Osteoblast (primary cell): ENCODE measurements at places on chromosomes 1 and 21. TPM values are rescaled to one million over a fixed set of nuclear protein-coding genes. Genes with fewer than 3 reads are reported as not detected.

- no peaks in the 10 kb centered on the region for H3K4me1 ChIP-seq
- H3K36me3 ChIP-seq, result no peaks in the 10 kb centered on the region
- no peak for DNase-seq
Measured at GRCh38 chr21:38042246-38042645, 126.0 kb upstream of the KCNJ6 start.

GRCh38 chr1:1157914-1158710, 15.6 kb upstream of the TTLL10 start:
- no peaks in the 10 kb centered on the region for H3K36me3 ChIP-seq
- no peaks in the 10 kb centered on the region for H3K27me3 ChIP-seq
- peaks cover 8% of the 10 kb centered on the region for H3K4me1 ChIP-seq

Gene NECTIN4
- under 0.01 TPM in 2 replicates for total RNA-seq

GRCh38 chr1:199010492-199010891, 371.7 kb downstream of the PTPRC start:
- DNase-seq, result no peak
- no peaks in the 10 kb centered on the region for H3K27me3 ChIP-seq
- no peaks in the 10 kb centered on the region for H3K36me3 ChIP-seq
- H3K4me3 ChIP-seq, result no peak overlapping the region
- H3K4me1 ChIP-seq, result no peaks in the 10 kb centered on the region
